Esophagus mucosa (tissue), 1 donor: ENCODE measurements at places on chromosomes 12 and 14. TPM values are rescaled to one million over a fixed set of nuclear protein-coding genes. Genes with fewer than 3 reads are reported as not detected.

The MDM1 gene
- total RNA-seq, result 5.3 TPM

The CLEC1B gene
- not detected for total RNA-seq

The ZNF384 gene
- 22.8 TPM for total RNA-seq

The CACNA1C gene
- total RNA-seq, result 1.1 TPM

The CFAP73 gene
- total RNA-seq, result 0.20 TPM

The CCDC88C gene
- total RNA-seq, result 26.7 TPM

The NINJ2 gene
- total RNA-seq, result 2.9 TPM

The SIX1 gene
- total RNA-seq, result 0.12 TPM

The LRRIQ1 gene
- 0.20 TPM for total RNA-seq

The RNF10 gene
- total RNA-seq, result 198 TPM

The NDRG2 gene
- 54.7 TPM for total RNA-seq

The LRRK2 gene
- 14.6 TPM for total RNA-seq

The CRIP1 gene
- 42.6 TPM for total RNA-seq

The DHH gene
- 0.12 TPM for total RNA-seq

The CD163 gene
- 5.8 TPM for total RNA-seq

The PDE3A gene
- total RNA-seq, result 0.56 TPM

The KRT2 gene
- total RNA-seq, result not detected

The LBHD2 gene
- not detected for total RNA-seq

The DPF3 gene
- 1.1 TPM for total RNA-seq

The HSPA2 gene
- 14.0 TPM for total RNA-seq

The TSPAN11 gene
- total RNA-seq, result 0.72 TPM

The PLCZ1 gene
- total RNA-seq, result not detected

The KLRC3 gene
- total RNA-seq, result not detected

The NKX2-1 gene
- not detected for total RNA-seq

The CLEC4D gene
- 0.24 TPM for total RNA-seq

The GRIP1 gene
- total RNA-seq, result 20.1 TPM

The GARIN6 gene
- not detected for total RNA-seq

The CLEC1A gene
- total RNA-seq, result 0.68 TPM

The IL23A gene
- total RNA-seq, result 1.8 TPM

The OVCH1 gene
- not detected for total RNA-seq

The DPY19L2 gene
- total RNA-seq, result 0.80 TPM

The RFX4 gene
- total RNA-seq, result not detected

The SLC22A17 gene
- total RNA-seq, result 2.0 TPM

The MED6 gene
- 22.2 TPM for total RNA-seq

The TAS2R50 gene
- 0.68 TPM for total RNA-seq

The APOLD1 gene
- 3.1 TPM for total RNA-seq

The GPR162 gene
- 0.76 TPM for total RNA-seq

The ABCC9 gene
- total RNA-seq, result 3.0 TPM

The OR9K2 gene
- total RNA-seq, result not detected

The PRH2 gene
- total RNA-seq, result not detected

The NRL gene
- 1.1 TPM for total RNA-seq

The RIPK3 gene
- total RNA-seq, result 10.5 TPM

The BHLHE41 gene
- total RNA-seq, result 5.8 TPM

The EXD2 gene
- 12.2 TPM for total RNA-seq

The PROX2 gene
- not detected for total RNA-seq

The KRT77 gene
- not detected for total RNA-seq

The MYF5 gene
- total RNA-seq, result not detected
